ENCODE measurements at places on chromosomes 6 and 20. TPM values are rescaled to one million over a fixed set of nuclear protein-coding genes. Genes with fewer than 3 reads are reported as not detected.

DNA sequence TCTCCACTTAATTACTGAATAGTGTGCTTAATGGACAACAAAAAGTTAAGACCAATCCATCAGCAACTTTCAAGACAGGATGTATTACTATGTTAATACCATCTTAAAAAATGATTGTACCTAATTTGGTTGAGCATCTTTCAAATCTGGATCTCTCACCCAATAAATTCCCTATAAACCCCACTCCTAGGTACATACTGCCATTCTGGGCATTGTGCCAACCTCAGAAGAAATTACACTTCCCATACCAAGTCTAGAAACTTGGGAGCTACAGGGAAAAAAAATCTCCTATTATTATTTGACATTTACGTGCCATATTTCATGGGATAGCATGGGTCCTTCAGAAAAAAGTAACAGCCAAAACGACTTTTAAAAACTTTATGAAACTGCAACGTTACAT is 5.1 kb downstream of the SYNCRIP start:
- DNase-seq: no peak
- H3K4me1 ChIP-seq: peaks cover 26% of the 10 kb centered on the region
- peaks cover 46% of the 10 kb centered on the region for H3K36me3 ChIP-seq
- no peak overlapping the region for H3K27ac ChIP-seq

CDSN gene
- not detected for total RNA-seq

DNA sequence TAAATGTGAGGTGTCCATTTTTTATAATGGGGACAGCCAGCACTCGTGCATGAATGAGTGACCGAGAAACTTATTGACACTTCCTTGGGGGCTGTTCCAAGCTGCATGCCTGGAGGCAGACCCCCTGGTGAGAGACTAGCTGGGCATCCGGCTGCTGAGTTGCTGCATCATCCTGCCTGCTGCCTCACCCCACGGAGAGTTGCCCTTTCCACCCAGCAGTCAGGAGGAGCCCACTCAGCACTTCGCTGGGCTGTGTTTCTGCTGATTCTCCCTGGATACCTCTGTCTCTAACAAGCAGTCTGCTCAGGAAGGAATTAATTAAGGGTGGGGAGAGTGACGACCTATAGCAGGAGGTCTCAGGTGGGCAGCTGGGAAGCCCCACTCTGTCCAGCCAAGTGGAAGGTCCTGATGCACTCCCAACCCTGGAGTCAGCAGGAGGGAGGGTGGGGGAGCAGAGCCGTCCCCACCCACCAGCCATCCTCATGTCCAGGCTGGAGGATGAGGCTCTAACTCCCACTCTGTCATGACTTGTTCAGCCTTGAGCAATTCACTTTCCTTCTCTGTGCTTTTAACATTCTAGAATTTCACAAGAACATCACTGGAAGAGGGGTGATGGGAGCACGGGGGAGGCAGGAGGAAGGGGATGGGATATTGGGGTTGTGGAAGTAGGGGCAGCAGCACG is 177.3 kb downstream of the LRFN2 start:
- H3K36me3 ChIP-seq: no peaks in the 10 kb centered on the region
- no peak overlapping the region for H3K27ac ChIP-seq
- H3K4me1 ChIP-seq: no peaks in the 10 kb centered on the region
- DNase-seq: no peak

DNA sequence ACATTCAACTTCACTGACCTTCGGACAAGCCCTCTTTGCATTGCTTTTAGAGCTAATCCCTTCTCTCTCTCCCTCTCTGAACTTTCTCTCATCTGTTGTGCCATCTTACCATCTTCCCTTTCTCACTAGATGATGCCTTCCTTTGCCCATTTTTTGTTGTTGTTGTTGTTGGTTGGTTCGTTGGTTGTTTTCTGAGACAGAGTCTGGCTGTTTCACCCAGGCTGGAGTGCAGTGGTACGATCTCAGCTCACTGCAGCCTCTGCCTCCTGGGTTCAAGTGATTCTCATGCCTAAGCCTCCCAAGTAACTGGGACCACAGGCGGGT is 18.8 kb downstream of the MAP3K5 start:
- peaks cover 43% of the 10 kb centered on the region for H3K4me1 ChIP-seq
- no peak overlapping the region for H3K4me3 ChIP-seq
- H3K27ac ChIP-seq: peak overlapping the region; percentile 13
- DNase-seq: no peak
- H3K27me3 ChIP-seq: no peaks in the 10 kb centered on the region
- no peaks in the 10 kb centered on the region for H3K36me3 ChIP-seq

BPHL gene
- 8.4 TPM for total RNA-seq

- no peak overlapping the region for H3K27ac ChIP-seq
- H3K4me3 ChIP-seq: no peak overlapping the region
- no peaks in the 10 kb centered on the region for H3K36me3 ChIP-seq
- H3K27me3 ChIP-seq: no peaks in the 10 kb centered on the region
- DNase-seq: no peak
- no peaks in the 10 kb centered on the region for H3K4me1 ChIP-seq
Observed at GRCh38 chr20:57076152-57076652, 190.2 kb downstream of the BMP7 start.

GRCh38 chr6:87807475-87807874 is 105.4 kb upstream of the AKIRIN2 start:
- no peak overlapping the region for H3K4me3 ChIP-seq
- no peaks in the 10 kb centered on the region for H3K36me3 ChIP-seq
- no peak overlapping the region for H3K27ac ChIP-seq
- H3K4me1 ChIP-seq: no peaks in the 10 kb centered on the region
- DNase-seq: no peak

CHMP4B gene
- total RNA-seq: 104 TPM

- no peaks in the 10 kb centered on the region for H3K36me3 ChIP-seq
- H3K4me3 ChIP-seq: no peak overlapping the region
- H3K4me1 ChIP-seq: no peaks in the 10 kb centered on the region
- no peaks in the 10 kb centered on the region for H3K27me3 ChIP-seq
- no peak overlapping the region for H3K27ac ChIP-seq
- no peak for DNase-seq
Observed at GRCh38 chr6:72930556-72931132, 294.7 kb downstream of the KHDC1L start.

DNA sequence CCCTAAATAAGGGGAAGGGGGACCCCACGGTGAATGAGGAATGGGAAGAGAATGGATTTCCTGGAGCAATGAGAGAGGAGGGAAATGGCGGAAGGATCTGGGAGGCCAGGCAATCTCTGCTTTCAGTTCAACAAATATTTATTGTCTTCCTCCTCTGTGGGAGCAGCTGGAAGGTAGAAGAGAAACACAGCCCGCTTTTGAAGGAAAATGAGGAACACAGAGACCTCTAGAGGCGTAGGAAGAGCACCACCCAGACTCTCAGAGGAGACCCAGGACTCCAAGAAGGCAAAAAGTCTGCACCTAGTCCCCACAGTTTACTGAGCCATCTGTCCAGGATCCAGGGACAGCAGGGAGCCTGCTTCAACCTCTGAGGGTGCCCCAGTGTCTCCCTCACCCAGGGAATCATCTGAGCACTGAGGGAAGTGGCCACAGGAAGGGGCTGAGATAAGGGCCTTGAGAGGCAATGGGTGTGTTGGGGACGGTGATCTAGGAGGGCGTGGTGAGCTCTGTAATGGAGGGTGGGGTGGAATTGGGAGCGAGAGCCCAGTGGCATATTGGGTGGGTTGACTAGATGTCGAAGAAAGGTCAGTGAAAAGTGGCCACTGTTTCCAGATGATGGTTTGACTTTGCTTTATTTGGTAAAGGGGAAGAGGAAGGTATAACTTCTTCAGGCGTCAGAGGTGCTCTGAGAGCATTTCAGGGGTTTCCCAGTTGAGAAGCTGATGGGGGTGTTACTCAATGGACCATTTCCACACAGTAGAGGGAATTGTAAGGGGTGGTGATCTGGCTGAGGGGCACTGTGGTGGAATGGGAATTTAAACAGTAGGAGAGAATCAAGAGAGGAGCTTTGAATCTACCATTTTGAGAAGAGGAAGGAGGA is 610 bp downstream of the PSORS1C1 start:
- H3K27me3 ChIP-seq: no peaks in the 10 kb centered on the region
- peaks cover 7% of the 10 kb centered on the region for H3K4me1 ChIP-seq
- H3K36me3 ChIP-seq: no peaks in the 10 kb centered on the region
- DNase-seq: no peak
- peak overlapping the region; percentile 69 for H3K27ac ChIP-seq

RALGAPB gene
- 33.7 TPM for total RNA-seq

DNA sequence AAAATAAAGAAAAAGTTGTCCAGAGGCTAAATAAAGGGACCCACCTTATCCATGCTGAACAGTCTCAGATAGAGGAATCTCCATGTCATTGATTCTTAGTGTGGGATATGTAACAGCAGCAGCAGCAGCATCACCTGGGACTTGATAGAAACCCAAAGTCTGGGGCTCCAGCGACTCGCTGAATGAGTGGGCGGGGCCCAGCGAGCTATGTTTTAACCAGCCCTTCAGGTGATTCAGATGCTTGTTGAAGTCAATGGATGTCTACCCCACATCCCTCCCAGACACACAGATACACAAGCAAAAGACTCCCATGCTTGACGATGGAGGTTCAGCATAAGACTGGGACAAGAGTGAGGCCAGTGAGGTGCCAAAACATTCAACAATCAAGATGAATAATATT is 298.6 kb downstream of the UBE3D start:
- no peaks in the 10 kb centered on the region for H3K4me1 ChIP-seq
- H3K4me3 ChIP-seq: no peak overlapping the region
- H3K27me3 ChIP-seq: no peaks in the 10 kb centered on the region
- no peak overlapping the region for H3K27ac ChIP-seq
- DNase-seq: no peak
- no peaks in the 10 kb centered on the region for H3K36me3 ChIP-seq

- no peak overlapping the region for H3K27ac ChIP-seq
- no peaks in the 10 kb centered on the region for H3K36me3 ChIP-seq
- no peaks in the 10 kb centered on the region for H3K4me1 ChIP-seq
- H3K4me3 ChIP-seq: no peak overlapping the region
Observed at GRCh38 chr6:19599796-19600464, 237.2 kb upstream of the ID4 start.

GRCh38 chr6:82183642-82184282 is 63.8 kb downstream of the IBTK start:
- H3K4me3 ChIP-seq: no peak overlapping the region
- no peak overlapping the region for H3K27ac ChIP-seq
- peaks cover 8% of the 10 kb centered on the region for H3K36me3 ChIP-seq

- no peak overlapping the region for H3K27ac ChIP-seq
- H3K4me1 ChIP-seq: no peaks in the 10 kb centered on the region
- no peak for DNase-seq
- H3K27me3 ChIP-seq: no peaks in the 10 kb centered on the region
- H3K4me3 ChIP-seq: no peak overlapping the region
Observed at GRCh38 chr6:131574686-131575085, 1.7 kb downstream of the ARG1 start.

- H3K4me1 ChIP-seq: peaks cover 37% of the 10 kb centered on the region
- no peak for DNase-seq
- no peak overlapping the region for H3K4me3 ChIP-seq
- no peak overlapping the region for H3K27ac ChIP-seq
- no peaks in the 10 kb centered on the region for H3K36me3 ChIP-seq
Observed at GRCh38 chr6:100460650-100461204, 4.0 kb downstream of the SIM1 start.

- no peak overlapping the region for H3K4me3 ChIP-seq
- DNase-seq: peak; percentile 46
- no peaks in the 10 kb centered on the region for H3K4me1 ChIP-seq
Observed at GRCh38 chr20:49510562-49511122, 28.2 kb upstream of the KCNB1 start.

PLTP gene
- total RNA-seq: 169 TPM

DNA sequence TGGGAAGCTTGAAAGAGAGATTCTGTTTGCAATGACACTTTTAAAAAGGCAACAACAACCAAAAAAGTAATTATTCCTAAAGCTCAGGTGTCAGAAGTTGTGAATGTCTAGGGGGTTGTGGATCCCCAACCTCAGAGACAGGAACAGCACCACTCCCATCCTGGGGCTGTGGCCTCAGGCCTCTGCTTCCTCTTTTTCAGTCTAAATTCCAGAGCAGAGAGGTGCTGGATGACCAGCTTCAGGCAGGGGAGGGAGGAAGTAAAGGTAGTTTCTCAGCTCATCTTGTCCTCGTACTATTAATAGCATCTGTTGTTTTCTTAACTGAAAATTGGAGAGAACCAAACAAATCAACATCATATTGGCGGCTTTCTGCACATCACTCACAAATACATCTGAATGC is 8.3 kb downstream of the NT5E start:
- H3K4me1 ChIP-seq: peaks cover 6% of the 10 kb centered on the region
- DNase-seq: no peak
- H3K27ac ChIP-seq: no peak overlapping the region
- no peaks in the 10 kb centered on the region for H3K27me3 ChIP-seq

C20orf141 gene
- not detected for total RNA-seq

GRCh38 chr6:118313208-118313607 is 234.9 kb upstream of the PLN start:
- H3K36me3 ChIP-seq: no peaks in the 10 kb centered on the region

GRCh38 chr20:63202811-63203526 is 13.0 kb downstream of the YTHDF1 start:
- DNase-seq: no peak
- peaks cover 7% of the 10 kb centered on the region for H3K4me1 ChIP-seq
- no peak overlapping the region for H3K4me3 ChIP-seq
- H3K27me3 ChIP-seq: no peaks in the 10 kb centered on the region

COL19A1 gene
- total RNA-seq: not detected

DNA sequence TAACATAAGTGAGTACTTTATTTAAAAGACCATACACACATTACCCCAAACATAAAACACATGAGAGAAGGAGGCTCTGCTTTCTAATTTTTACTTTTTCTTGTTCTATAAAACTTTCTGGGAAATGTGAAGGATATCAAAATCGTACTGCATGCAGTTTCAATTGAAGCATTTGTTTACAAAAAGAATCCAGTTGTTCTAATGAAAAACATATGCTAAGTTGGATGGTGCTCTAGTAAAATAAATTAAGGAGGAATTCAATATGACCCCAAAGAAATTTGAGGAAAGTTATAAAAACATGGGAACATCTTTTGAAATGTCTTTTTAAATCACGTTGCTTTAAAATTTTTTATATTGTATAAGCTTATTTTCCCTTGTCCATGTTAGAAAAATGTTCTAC is 37.6 kb downstream of the OR2B6 start:
- H3K4me3 ChIP-seq: no peak overlapping the region
- no peaks in the 10 kb centered on the region for H3K36me3 ChIP-seq
- DNase-seq: no peak
- no peaks in the 10 kb centered on the region for H3K4me1 ChIP-seq

GSTA2 gene
- total RNA-seq: 0.40 TPM

GRCh38 chr6:75588948-75589347 is 12.7 kb upstream of the SENP6 start:
- no peaks in the 10 kb centered on the region for H3K4me1 ChIP-seq
- H3K27me3 ChIP-seq: no peaks in the 10 kb centered on the region
- no peaks in the 10 kb centered on the region for H3K36me3 ChIP-seq
- no peak overlapping the region for H3K27ac ChIP-seq

WFDC5 gene
- 2.0 TPM for total RNA-seq

- peaks cover 3% of the 10 kb centered on the region for H3K36me3 ChIP-seq
- H3K4me1 ChIP-seq: no peaks in the 10 kb centered on the region
- no peaks in the 10 kb centered on the region for H3K27me3 ChIP-seq
- DNase-seq: no peak
- no peak overlapping the region for H3K27ac ChIP-seq
Observed at GRCh38 chr6:161261325-161261724, 12.5 kb downstream of the AGPAT4 start.

PI3 gene
- not detected for total RNA-seq

GRCh38 chr6:3847521-3847920 is 1.7 kb upstream of the FAM50B start:
- no peaks in the 10 kb centered on the region for H3K27me3 ChIP-seq
- DNase-seq: no peak
- peaks cover 13% of the 10 kb centered on the region for H3K4me1 ChIP-seq
- no peaks in the 10 kb centered on the region for H3K36me3 ChIP-seq
- H3K27ac ChIP-seq: peak overlapping the region; percentile 61

CST4 gene
- not detected for total RNA-seq
